ENCODE measurements at places on chromosomes 1 and 21.

GRCh38 chr21:35601211-35601610 is 459.1 kb downstream of the SETD4 start:
- no peak for DNase-seq

- no peak for DNase-seq
These were observed 131.9 kb upstream of the B3GALT2 start for GRCh38 chr1:193318347-193318746.

GRCh38 chr1:172325531-172325930 is 95.0 kb upstream of the C1orf105 start:
- no peak for DNase-seq

GRCh38 chr1:116870300-116870699 is 39.4 kb upstream of the PTGFRN start:
- DNase-seq, result no peak

GRCh38 chr21:42232176-42232825 is 13.4 kb downstream of the ABCG1 start:
- DNase-seq, result no peak

DNA sequence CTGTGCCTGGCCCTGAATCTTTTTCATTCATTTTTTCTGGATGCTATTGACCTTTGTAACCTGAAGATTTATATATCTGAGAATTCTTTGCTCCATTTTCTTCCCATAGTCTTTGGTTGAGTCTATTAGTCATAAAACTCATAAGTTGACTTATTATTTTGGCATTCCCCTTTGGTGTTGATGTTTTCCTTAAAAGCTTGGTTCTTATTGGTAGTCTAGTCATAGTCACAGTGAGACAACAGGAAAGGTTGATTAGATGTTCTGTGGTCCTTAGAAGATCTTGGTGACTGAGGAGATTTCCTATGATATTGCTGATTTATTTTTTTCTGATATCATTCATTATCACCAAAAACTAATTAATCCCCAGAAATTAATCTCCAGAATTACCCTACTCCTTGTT is 86.2 kb downstream of the PTPRC start:
- no peak for DNase-seq

- no peak for DNase-seq
These were observed 318.6 kb upstream of the ADGRL4 start for GRCh38 chr1:79325126-79325525.

- no peak for DNase-seq
These were observed 9.4 kb downstream of the CYP2J2 start for GRCh38 chr1:59917026-59917784.

GRCh38 chr1:54094001-54094729 is 40.8 kb downstream of the TCEANC2 start:
- DNase-seq, result no peak

GRCh38 chr1:24108334-24109165 is 3.4 kb downstream of the MYOM3 start:
- no peak for DNase-seq

DNA sequence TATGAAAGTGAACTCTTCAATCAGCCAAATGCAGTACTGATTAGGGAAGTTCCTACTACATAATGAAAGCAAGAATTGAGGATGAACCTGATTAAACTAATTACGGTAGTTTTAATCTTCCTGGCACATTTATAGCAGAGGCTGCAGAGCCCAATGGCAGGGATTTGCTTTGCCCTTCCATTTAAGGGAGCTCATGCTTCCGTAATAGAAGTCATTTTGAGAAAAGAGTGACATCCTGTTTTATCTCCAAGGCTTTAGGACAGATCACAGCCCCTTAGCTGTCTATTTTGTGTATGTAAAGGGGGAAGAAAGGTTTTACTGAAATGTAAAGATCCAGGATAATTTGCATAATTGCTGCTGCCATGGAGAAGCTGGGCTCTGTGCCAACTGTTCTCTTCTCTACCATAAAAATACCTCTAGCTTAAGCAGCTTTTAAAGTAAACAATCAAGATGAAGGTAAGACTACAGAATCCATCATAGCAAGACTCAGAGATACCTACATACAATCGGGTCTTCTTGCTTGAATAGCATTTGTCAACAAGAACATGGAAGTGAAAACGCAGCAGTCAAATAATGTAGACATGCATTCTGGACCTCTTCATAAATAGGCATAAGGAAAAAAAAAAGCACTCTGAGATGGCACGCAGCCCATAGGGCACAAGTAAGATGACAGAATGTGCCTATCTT is 62.5 kb downstream of the ASH1L start:
- DNase-seq, result no peak

- no peak for DNase-seq
These were observed 150.7 kb downstream of the SETD4 start for GRCh38 chr21:35909456-35910223.

DNA sequence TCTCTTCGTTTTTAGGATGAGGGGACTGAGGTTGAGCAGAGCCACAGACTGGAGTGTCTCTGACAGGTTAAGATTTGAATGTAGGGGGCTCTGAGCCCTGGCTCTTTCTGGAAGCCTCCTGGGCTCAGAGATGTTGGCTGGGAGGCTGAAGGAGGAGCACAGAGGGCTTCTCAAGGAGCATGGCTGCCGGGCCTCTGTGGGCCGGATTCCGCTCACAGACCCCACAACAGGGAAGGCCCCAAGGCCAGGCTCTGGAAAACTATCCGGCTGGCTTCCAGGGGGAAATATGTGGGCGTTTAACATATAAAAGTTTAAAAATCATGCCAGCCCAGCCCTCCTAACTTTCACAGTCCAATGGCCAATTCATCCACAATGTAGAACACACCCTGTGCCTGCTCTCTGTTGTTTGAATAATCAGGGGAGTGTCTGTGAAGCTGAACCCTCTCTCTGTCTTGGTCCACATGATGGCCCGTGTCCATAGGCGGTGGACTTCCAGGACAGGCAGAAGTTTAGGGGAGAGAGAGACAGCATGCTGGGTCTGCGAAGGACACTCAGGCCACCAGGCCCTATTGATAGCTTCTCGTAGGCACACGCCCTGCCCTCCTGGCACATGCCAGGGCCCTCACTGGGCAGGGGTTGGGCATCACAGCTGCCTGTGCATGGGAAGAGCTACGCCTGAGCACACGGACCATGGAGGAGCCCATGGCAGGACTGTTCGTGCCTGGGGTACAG is 10.8 kb downstream of the OBSCN start:
- no peak for DNase-seq

GRCh38 chr1:112698366-112699310 is 8.3 kb downstream of the RHOC start:
- no peak for DNase-seq

DNA sequence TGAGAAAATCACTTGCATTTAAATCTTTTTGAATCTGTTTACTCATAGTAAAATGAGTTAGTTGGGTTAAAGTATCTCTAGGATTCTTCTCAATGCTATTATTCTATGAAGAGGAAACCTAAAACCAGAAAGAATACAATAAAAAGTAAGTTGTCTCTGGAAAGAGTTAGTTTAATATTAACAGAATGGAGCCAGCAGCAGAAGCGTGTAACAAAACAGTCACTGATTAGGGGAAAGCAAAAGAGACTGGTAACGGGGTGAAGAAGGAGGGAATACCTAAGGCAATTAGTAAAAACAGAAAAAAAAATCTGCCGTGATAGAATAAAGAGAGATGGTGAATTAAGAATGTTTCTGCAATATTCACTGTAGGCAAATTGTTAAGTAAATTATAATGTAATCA is 60.0 kb downstream of the NRDC start:
- DNase-seq, result no peak

- DNase-seq, result no peak
These were observed 420.7 kb upstream of the USP24 start for GRCh38 chr1:55635856-55636255.

- DNase-seq, result no peak
These were observed 27.7 kb downstream of the VASH2 start for GRCh38 chr1:212977781-212978645.

- DNase-seq, result no peak
These were observed 68.2 kb downstream of the LHX9 start for GRCh38 chr1:197985351-197985750.

- DNase-seq, result no peak
These were observed 16.3 kb downstream of the PDZK1 start for GRCh38 chr1:145690587-145691558.

DNA sequence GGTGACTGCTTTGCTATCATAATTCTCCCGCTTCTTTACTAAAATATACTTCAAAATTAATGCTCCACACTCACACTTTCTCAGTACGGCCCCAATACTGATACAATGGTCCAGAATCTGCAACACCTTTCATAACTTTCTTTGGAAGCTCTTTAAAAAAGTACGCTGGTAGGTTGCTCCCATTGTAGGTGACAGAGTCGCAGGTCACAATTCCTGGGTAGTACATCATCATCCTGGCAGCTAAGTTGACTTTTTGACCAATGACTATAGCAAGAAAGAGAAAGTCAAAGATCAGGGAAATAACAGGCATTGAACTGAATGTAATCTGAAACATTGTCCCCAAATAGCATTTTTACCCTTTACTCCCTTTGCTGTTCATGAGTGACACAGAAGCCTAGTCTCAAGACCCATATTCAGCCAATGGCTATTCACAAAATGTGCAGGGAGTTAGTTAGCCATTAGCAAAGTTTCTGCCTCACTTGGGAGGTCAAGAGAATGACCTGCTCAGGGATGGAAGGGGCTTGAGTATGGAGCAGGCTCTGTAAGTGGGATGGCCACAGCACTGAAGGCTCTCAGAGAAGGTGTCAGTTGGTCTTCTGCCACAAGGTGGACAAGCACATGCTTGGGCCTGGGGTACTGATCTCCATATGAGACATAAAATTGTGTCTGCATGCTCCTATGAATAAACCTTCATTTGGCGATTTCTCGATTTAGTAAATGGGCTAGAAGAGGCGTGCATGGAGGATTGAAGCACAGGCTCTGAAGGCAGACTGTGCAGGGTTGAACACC is 35.4 kb downstream of the ADCY10 start:
- no peak for DNase-seq

- DNase-seq, result no peak
These were observed 1022.3 kb upstream of the B3GALT2 start for GRCh38 chr1:194208674-194209073.

DNA sequence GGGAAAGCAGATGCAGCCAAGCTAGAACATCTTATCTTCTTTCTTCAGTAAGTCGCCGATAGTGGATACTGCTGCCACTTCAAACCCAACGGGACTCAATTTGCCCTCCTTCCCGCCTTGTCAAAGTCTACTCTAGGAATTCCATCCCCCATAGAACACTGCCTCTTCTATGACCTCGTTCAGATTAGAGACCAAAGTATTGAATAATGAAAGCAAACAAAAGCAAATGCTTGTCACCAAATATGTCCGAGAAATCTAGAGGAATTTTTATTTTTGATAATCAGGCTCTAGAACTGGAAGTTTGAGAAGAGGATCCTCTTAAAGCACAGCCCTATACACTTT is 853 bp upstream of the RRAGC start:
- DNase-seq, result no peak

GRCh38 chr21:23223882-23224281 is 2225.7 kb downstream of the NCAM2 start:
- DNase-seq, result no peak

DNA sequence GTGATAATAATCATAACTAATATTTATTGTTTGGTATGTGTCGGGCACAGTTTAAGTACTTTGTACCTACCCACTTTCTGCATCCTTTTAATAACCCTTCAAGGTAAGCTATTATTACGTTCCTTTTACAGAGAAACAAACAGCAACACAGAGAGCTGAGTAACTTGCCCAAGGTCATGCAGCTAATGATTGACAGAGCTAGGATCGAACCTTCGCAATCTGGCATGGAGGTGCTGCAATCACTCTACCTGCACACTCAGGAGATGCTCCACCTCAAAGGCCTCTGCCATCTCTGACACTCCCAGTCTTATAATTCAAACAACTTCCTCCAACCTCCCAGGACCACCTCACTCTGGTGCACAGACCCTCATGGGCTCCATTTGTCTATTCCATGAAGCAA is 137.2 kb downstream of the DMRTA2 start:
- DNase-seq, result no peak

- DNase-seq, result no peak
These were observed 41.0 kb downstream of the BRINP3 start for GRCh38 chr1:190436615-190437014.

DNA sequence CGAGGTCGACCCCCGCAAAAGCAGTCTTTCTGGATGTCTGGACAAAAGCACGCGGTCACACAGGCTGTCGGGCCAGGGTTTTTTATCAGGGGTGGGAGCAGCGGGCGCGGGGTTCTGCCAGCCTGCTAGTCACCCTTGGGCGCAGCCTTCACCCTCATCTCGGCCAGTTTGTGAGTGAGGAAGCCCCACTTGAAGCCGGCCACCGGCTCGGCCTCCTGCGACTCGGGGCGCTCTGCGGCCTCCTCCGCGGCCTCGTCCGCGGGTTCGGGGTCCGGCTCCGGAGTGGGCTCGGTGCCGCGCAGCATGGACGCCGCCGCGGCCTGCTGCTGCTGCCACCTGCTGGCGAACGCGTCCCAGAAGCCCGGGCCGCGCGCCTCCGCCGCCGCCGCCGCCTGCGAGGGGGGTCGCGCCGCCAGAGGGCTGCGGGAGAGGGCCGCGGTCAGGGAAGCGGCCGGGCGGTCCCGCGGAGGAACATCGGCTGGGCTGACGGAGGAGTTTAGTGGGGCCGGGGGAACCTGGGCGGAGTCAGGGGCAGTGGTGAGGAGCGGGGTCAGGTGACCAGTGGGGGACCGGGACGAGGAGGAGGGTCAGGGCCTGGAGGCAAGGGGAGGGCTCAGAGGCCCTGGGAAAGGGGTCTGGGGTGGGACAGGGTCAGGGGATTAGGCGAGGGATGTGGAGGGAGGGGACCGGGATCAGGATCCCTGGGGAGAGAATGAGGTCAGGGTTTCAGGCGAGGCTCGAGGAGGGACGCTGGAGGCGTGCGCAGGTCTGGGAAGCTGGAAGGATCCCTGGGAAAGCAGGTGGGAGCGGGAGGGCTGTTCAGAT is 4.5 kb downstream of the C1orf232 start:
- DNase-seq, result peak; percentile 20

DNA sequence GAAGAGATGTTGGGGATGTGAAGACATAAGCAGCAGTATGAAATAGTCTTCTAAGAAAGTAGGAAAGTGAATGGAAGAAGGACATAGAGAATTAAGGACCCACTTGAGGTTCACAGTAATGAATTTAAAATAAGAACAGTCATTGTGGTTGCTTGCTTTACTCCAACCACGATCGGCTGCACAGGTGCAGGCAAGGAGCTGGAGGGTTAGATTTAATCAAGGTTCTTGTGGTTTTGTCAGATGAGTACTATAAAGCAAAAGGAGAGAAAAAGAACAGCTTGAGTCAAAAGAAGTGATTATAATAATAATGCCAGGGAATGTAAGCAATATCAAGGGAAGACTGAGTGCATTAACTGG is 46.1 kb upstream of the RBM34 start:
- DNase-seq, result peak; percentile 22

DNA sequence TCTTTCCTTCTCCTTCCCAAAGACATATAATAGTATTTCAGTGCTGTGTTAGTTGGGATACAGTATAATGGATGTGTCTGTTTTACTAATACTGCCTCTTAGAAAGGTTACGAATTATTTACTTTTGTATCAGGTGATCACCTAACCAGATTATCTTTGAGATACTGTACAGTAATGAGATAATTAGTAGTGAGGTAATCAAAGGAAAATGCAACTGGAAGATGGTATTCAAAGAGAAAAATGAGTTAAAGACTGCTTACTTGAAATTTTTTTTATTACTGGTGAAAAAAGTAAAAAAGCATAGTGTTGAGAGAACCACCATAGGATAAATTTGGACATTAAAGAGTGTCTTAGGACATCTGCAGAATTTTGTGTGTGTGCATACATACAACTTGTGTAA is 10.9 kb downstream of the SMG7 start:
- DNase-seq, result no peak

GRCh38 chr21:34500191-34500590 is 11.8 kb downstream of the KCNE1 start:
- no peak for DNase-seq

- no peak for DNase-seq
These were observed 11.8 kb upstream of the CCT8 start for GRCh38 chr21:29085106-29085752.
